Tibial artery (tissue), 4 donors: ENCODE measurements at places on chromosomes 2 and 18.
A peak's percentile ranks its signal among the peaks of the same experiment; 100 is the strongest.

- DNase-seq: no peak
Observed at GRCh38 chr2:195343540-195343939, 313.5 kb upstream of the SLC39A10 start.

- no peak for DNase-seq
Observed at GRCh38 chr18:60277855-60278480, 94.6 kb downstream of the MC4R start.

DNA sequence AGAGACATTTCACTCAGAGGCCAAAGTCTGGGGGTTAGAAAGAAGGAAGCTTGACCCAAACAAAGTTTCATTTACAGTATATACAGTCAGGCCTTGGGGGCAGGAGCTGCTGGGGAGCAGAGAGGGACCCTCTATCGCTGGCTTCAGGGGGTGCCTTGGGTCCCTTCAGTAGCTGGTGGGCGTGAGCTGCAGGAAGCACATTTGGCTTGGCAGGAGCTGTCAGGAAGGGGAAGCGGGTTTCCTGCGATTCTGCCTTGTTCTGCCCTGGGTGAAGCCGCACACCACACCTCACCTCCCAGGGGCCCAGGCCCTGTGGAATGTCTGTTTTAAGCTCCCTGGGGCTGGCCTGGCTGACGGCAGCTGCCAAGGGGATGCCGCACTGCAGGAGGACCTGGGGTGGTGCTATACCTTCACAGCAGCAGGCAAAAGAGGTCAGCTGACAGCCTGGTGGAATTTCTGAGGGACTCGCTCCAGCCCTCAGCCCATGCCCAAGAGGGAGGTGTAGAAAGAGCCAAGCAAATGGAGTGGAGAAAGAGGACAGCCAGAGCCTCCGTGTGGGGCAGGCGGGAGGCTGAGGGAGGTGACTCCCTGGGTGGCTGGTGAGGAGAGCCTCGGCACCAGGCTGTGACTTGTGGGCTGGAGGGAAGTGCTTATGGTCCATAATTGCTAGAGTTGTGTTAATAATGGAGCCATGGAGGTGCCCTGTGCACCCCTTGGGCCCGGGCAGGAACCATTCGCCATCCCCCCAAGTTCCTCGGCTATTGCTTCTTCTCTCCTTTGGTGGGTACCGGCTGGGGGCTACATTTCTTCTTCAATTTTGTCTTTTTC, 43.9 kb downstream of the PSD4 start:
- DNase-seq: no peak

- peak; percentile 63 for DNase-seq
Observed at GRCh38 chr2:89763254-89763580, 1071.7 kb downstream of the RPIA start.

- no peak for DNase-seq
Observed at GRCh38 chr2:231134910-231135655, 10.2 kb upstream of the HTR2B start.

DNA sequence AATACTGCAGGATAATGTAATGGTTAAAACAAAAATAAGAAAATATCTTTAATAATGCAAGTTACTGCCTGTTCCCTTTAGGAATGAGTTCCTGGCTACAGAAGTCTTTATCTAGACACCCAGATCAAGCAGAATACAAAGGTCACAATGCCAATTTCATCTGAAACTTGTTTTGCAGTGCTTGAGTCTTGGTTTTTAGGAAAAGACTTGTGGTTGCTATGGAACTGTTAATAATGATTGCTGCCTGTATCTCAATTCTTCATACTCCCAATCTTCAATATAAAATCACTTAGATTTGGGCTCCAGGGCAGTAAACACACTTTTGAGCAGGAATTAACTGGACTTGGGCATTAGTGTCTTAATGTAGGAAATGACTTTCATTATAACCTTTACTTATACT, 14.2 kb downstream of the CAVIN2 start:
- DNase-seq: no peak

DNA sequence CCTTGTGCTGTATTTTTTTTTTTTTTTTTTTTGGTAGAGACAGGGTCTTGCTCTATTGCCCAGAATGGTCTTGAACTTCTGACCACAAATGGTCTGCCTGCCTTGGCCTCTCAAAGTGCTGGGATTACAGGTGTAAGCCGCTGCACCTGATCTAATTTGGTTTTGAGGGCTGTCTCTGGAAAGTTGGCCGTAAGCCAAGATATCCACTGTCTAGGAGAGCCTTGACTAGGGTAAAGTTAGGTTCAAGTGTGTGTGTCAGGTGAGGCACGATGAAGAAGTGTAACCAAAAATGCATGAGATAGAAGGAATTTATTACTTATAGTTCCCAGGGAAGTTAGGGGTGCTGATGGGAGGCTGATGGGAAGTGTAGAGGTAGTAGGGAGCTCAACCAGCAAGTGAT, 46.7 kb downstream of the INO80C start:
- no peak for DNase-seq

GRCh38 chr2:135130751-135131150, 78.7 kb downstream of the RAB3GAP1 start:
- no peak for DNase-seq

DNA sequence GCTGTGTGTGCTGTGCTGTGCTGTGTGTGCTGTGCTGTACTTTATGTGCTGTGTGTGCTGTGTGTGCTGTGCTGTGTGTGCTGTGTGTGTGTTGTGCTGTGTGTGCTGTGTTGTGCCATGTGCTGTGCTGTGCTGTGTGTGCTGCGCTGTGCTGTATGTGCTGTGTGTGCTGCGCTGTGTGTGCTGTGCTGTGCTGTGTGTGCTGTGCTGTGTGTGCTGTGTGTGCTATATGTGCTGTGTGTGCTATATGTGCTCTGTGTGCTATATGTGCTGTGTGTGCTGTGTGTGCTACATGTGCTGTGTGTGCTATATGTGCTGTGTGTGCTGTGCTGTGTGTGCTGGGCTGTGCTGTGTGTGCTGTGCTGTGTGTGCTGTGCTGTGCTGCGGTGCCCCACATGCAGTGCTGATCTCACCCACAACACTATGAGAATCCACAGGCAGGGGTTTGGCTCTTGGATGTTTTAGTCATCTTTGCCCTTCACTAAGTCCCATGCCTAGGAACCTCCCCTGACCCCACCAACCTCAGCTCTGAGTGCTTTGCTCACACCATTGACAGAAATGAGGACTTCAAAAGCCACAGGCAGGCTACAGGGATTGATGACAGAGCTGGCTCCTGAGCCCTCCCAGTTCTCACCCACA, 30.5 kb upstream of the MAL start:
- DNase-seq: peak; percentile 19

- no peak for DNase-seq
Observed at GRCh38 chr2:86048888-86049287, 56.8 kb downstream of the POLR1A start.

- peak; percentile 90 for DNase-seq
Observed at GRCh38 chr2:43086451-43087221, 139.8 kb downstream of the ZFP36L2 start.

GRCh38 chr2:2847209-2847676, 516.2 kb upstream of the MYT1L start:
- no peak for DNase-seq

- no peak for DNase-seq
Observed at GRCh38 chr18:12060182-12060870, 33.3 kb upstream of the ANKRD62 start.

GRCh38 chr2:226080334-226080733, 680.8 kb downstream of the NYAP2 start:
- no peak for DNase-seq

DNA sequence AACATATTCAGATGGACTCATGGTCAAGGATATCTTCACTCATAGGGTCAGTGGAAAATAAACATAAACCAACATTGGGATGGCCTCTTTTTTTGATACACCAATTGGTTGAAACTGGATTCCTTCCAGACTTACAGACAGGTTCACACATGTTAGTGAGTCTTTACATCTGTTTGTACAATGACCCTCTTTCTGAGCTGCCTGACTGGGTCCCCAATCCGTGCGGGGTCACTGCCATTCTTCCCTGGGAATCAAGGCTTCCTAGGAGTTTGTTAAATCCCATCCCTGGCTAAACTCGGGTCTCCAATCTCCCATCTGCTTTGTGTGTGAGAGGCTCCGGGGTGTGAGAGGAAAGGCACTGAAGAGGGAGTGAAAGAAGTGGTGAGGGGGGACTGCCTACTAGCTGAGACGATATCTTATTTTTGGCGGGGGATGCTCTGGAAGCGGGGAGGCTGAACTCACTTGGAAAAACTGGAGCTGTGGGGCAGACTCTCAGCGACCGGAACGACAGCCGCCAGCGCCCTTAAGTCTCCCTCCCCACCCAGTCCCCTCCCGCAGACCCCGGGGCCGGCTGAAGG, 487 bp downstream of the STARD6 start:
- no peak for DNase-seq

- no peak for DNase-seq
Observed at GRCh38 chr2:175154661-175155082, 13.3 kb downstream of the ATF2 start.

DNA sequence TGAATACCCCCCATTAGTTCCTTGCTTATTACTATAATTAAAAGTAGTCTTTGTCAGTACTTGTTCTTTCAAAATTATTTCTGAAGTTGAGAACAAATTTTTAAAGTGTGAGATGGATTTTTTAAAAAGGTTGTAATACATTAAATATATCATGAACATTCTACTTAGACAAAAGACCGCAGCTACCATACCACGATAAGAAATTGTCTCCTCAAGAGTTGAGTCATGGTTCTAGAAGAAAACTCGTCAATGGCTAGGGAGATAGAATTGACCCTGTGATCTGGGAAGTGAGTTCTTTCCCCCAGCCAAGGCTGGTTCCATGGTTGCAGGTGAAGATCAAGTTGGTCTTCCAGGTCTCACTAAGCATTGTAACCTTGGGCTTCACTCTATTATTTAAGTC, 67.8 kb upstream of the ACYP2 start:
- DNase-seq: no peak

GRCh38 chr2:14479486-14479885, 153.0 kb upstream of the LRATD1 start:
- no peak for DNase-seq

DNA sequence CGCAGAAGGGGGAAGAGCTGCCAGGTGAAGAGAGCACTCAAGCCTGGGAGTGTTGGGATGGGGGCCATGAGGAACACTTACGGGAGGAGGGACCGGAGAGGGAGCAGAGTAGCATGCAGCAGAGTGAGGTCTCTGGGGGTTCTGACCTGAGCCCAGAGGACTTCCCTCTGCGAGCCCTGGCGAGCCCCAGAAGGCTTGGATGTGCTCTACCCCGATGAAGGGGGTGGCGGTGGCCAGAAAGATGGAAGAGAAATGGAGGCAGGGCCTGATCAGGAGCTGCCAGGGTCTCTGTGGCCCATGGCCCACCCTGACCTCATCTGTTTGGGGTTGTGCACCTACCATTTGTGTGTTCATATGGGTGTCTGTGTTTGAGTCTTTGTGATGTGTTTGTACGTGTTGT, 42.0 kb downstream of the CROCC2 start:
- no peak for DNase-seq

GRCh38 chr2:130393318-130393910, 37.6 kb downstream of the PTPN18 start:
- DNase-seq: no peak

GRCh38 chr2:82825410-82826090, 1633.5 kb downstream of the SUCLG1 start:
- no peak for DNase-seq

DNA sequence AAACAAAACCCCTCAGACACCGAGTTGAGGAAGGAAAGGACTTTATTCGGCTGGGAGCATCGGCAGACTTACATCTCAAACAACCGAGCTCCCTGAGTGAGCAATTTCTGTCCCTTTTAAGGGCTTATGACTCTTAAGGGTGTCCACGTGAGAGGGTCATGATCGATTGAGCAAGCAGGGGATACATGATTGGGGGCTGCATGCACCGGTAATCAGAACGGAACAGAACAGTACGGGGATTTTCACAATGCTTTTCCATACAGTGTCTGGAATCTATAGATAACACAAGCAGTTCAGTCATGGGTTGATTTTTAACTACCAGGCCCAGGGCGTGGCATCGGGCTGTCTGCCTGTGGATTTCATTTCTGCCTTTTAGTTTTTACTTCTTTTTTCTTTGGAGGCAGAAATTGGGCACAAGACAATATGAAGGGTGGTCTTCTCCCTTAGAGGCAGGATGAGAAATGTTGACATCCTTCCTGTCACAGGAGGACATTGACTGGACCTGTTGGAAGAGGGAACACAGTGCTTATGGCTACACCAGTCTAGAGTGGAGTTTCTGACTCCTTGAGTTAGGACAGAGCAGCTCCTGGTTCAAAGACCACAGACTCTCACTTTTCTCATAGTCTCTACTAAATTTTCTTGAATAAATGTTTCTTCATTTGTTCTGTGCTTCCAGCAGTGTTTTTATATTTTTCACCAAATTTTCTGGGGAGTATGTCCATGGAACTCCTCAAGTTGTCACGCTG, 35.8 kb downstream of the SPOPL start:
- no peak for DNase-seq

DNA sequence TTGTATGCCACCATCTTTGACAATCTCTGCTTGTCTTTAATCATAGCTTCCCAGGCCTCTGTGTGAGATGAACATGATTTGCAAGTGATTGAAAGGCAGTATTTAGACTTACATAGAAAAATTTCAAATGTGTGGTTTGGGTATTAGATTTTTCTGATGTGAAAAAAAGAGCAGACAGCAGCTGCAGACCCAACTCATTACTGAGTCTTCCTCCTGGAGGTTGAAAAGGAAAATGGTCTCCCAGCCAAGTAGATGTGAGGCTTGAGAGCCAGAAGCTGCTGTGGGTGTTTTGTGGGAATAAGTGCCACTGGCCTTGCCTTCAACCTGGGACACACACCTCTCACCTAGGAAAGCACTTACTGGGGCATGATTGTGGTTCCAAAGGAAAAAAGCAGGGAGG, 92.5 kb downstream of the KCTD18 start:
- no peak for DNase-seq

DNA sequence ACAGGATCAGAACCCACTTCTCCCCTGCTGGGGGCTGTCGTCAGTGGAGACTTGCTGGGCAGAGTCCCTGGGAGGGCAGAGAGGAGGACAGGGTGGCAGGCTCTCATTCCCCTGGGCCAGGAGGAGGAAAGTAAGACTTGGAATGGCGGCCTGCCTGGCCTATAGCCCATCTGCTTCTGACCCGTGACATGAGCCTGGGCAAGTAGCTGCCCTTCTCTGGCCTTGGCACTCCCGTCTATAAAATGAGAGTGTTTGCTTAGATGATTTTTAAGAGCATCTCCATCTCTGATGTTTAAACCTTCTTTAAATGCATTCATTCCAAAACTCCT, 173.0 kb downstream of the DDX1 start:
- DNase-seq: no peak

GRCh38 chr18:70288171-70288850, 534 bp upstream of the SOCS6 start:
- no peak for DNase-seq

DNA sequence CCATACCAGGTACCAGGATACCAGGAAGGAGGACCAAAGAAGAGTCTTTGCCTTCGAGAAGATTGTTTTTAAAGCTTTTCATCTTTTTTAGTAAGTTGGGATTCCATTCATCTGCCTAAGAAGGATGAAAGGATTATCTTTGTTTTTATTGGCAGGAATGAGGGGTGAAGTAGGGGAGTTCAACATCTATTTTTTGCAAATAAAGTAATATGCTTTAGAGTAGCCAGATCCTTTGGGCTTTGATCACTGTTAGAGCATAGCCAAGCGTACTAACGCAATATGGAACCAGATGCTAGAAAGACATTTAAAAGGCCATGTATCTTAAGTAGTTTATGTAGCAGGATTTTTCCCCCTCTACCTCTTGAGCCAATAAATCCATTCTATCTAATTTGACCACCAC, 133.0 kb downstream of the PRPF40A start:
- DNase-seq: no peak

GRCh38 chr2:88452565-88452905, at the start of gene FOXI3:
TSS of gene FOXI3 (minus strand) at chr2:88452693. CDS start at chr2:88452535, 158 bp downstream.
- DNase-seq: no peak

- no peak for DNase-seq
Observed at GRCh38 chr2:168772704-168773103, 29.7 kb upstream of the NOSTRIN start.
